T-helper 17 cell (primary cell): ENCODE measurements at places on chromosomes 13 and 19.

- DNase-seq = no peak
Observed at GRCh38 chr13:98962901-98963590, 14.8 kb downstream of the DOCK9 start.

- no peak for DNase-seq
Observed at GRCh38 chr19:46840498-46840942, 10.1 kb downstream of the AP2S1 start.

DNA sequence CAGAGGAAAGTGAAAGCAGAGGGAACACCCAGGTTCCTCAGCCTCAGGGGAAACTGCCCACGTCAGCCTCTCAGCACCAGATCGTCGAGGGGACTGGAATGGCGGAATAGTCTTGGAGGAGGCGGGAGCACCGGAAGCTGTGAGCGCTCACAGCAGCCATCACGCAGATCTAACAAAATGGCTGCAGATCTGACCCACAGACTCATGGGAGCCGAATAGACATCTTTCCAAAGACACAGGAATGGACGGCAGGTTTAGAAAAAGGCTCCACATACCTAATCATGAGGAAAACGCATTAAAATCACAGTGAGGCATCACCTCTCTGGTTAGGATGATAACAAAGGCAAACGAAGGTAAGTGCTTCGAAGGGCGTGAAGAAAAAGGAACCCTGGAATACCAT lies 11.8 kb upstream of the LILRA2 start:
- DNase-seq = no peak

GRCh38 chr13:100197591-100198365 lies 108.9 kb downstream of the PCCA start:
- no peak for DNase-seq

- no peak for DNase-seq
Observed at GRCh38 chr13:20073775-20074174, 87.1 kb downstream of the GJA3 start.

- no peak for DNase-seq
Observed at GRCh38 chr19:52297601-52298364, 814 bp downstream of the ZNF480 start.

- DNase-seq = no peak
Observed at GRCh38 chr13:41941174-41941573, 19.7 kb downstream of the VWA8 start.

DNA sequence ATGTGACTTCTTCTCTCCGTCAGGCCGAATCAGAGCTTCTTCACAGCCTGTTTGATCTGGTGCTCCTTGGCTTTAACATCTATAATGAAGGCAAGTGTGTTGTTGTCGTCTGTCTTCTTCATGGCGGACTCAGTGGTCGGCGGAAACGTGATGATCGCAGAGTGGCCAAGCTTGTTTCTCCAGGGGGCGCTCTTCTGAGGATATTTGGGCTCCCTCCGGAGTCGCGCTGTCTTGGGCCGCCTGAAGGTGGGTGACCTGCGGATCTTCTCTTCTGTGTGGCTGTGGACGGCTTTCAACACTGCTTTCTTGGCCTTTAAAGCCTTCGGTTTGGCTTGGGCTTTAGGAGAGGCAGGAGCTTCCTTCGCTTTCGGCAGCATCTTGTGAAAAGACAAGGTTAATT lies 9.8 kb downstream of the TPRX1 start:
- no peak for DNase-seq

GRCh38 chr13:104461049-104461448 lies 1394.8 kb upstream of the SLC10A2 start:
- DNase-seq = no peak

- DNase-seq = no peak
Observed at GRCh38 chr19:18223860-18224524, 2.2 kb downstream of the PDE4C start.

DNA sequence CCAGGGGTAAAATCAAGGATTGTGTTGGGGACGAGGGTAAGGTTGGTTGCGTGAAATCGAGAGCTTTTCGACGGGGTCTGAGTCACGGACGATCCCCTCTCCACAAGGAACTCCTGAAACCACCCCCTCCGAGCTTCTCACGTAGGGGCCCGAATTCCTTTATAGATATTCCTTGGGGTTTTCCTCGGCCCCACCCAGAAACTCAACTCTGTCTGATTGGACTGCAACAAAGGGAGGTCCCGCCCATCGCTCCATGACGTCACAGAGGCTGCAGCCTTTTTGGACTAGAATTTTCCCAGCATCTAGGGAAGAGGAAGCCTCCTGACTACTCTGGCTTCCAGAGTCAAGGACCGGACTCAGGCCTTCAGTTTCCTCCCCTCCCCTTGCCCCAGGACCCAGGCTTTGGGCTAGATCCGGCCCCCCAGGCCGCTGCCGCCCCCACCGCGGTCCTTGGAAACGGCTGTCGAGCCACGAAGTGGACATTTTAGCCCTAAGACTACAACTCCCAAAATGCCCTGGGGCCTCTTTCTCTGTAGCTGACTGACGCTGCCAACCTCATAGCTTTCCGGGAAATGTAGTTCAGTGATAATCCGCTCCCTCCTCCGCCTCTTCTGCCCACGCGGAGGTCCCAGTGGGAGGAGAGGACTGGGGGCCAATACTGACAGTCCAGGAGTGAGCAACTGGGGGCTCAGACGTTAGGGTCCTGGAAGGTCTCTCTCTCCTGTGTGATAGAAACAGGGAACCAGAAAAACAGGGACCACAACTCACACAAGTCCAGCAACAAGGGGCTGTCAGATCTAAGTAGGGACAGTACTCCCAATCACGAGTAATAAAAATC lies at the start of gene IZUMO1:
Gene IZUMO1 (minus strand): TSS at position 172 of the 838 bp plus-strand sequence. CDS start 1,050 bp downstream, outside the sequence.
- peak; percentile 43 for DNase-seq

GRCh38 chr13:110875241-110875640 lies 39.6 kb downstream of the ANKRD10 start:
- DNase-seq = no peak

- no peak for DNase-seq
Observed at GRCh38 chr19:13507053-13507611, 853 bp upstream of the CACNA1A start.

DNA sequence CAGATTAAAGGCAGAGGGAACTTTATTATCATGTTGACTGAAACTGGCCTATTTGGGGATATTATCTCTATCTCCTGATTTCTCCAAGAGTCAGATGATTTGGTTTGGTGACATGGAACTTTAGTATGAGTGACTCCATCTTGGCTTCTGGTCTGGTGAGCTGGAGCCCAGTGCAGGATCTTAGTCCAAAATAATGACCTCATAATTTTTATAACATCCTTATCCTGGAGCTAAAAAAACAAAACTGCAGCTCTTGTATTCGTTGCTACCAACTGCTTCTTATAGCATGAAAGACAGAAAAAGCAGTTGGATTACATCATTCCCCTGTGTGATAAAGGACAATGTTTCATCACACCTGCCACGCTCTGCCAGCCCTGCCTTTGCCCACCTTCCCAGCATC lies 39.3 kb upstream of the RNF17 start:
- no peak for DNase-seq
